Omental fat pad (tissue), 4 donors: ENCODE measurements at places on chromosomes 3 and 15. TPM values are rescaled to one million over a fixed set of nuclear protein-coding genes. Genes with fewer than 3 reads are reported as not detected.

DNA sequence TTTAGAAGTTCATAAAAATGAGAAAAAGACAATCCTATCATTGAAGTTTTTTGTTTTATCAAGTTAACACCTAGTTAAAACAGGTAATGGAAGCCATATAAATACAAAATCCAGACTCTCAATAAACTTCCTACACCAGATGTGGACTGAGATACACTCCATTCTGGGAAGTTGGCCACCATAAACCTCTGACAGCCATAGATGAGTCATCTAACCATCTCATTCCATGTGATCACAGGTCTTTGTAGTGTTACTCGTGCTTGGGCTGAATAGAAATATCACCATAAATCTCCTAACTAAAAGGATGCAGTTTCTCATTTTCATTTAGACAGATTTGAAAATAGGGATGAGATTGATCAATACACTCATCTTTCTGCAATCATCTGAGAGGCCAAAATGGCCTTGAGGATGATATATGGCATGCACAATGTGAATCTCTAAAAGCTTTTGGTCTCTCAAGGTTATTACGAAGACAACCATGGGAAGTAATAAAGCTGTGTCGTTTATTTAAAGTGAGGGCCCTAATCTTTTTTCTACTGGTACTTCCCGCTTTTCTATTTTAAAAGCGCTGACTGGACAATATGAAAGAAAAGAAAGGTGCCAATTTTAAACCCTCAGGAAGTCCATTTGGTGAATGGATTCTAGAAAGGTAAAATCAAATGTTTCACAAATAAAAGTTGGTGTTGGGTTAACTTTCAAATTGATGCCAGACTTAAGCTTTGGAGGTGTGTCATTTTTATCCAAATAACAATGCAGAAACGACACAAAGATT, 155.5 kb downstream of the POLR2M start:
- DNase-seq = no peak

TNIK gene
- 3.9 TPM for total RNA-seq

DNA sequence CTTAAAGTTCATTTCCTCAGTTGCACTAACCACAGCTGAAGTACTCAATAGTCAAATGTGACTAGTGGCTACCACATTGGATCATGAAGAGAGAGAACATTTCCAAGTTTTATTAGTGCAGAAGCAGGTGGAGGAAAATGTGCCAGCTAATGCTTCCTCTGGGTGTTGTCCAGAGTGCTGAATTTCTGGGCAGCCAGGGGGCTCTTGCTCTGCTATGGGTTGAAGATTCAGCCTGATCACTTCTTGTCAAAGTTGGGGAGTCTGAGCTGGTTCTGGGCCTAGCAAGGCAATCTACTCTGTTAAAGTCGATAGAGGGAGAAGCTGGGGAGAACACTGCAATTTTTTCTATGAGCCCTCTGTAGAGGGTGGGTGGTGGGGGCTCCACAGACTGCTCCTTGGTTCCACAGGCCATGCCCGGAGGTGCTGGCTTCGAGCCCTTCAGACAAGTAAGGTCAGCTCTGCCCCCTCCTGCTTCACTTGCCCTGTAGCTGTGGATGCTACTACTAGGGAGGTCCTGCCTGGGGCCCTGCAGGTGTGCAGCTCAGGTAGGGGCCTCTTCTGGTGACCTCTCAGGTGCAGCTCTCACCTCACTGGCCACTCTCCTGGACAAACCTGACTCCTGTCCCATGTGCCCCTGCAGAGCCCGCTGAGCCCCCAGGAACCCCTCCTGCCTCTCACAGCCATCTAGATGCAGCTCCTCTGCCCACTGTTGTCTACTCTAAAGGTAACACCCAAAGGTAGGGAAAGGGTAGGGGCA, 8.2 kb downstream of the ALG3 start:
- DNase-seq = no peak

DNA sequence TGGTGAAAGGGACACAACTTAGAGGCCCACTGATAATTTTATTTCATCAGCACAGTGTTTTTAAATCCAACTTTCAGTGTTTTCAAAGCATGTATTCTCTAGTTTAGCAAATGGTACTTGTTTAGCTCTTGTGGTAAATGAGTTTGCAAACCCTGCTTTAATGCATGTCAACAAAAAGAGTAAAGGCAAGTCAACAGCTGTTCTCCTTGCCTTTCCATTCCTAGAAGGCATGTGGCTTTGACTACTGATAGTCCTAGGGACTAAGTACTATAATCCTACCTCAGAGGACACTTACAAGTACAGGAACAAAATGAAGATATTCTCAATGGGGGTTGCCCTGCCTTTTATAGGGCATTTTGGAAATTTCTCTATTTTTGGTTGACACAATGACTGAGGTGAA, 13.1 kb downstream of the NPTN start:
- no peak for DNase-seq

- no peak for DNase-seq
Measured at GRCh38 chr3:61053781-61054496, 197.3 kb downstream of the FHIT start.

- DNase-seq = no peak
Measured at GRCh38 chr3:110577854-110578253, 493.8 kb upstream of the NECTIN3 start.

- DNase-seq = no peak
Measured at GRCh38 chr3:71244153-71244825, 339.2 kb downstream of the FOXP1 start.

RTP1 gene
- total RNA-seq = not detected

EPHB3 gene
- total RNA-seq = 0.79 TPM

GRCh38 chr3:9172851-9173321, 76.6 kb downstream of the SRGAP3 start:
- no peak for DNase-seq

- DNase-seq = no peak
Measured at GRCh38 chr15:81152799-81153198, 18.7 kb downstream of the CFAP161 start.

GRCh38 chr3:4821975-4822374, 157.3 kb upstream of the BHLHE40 start:
- no peak for DNase-seq

DNA sequence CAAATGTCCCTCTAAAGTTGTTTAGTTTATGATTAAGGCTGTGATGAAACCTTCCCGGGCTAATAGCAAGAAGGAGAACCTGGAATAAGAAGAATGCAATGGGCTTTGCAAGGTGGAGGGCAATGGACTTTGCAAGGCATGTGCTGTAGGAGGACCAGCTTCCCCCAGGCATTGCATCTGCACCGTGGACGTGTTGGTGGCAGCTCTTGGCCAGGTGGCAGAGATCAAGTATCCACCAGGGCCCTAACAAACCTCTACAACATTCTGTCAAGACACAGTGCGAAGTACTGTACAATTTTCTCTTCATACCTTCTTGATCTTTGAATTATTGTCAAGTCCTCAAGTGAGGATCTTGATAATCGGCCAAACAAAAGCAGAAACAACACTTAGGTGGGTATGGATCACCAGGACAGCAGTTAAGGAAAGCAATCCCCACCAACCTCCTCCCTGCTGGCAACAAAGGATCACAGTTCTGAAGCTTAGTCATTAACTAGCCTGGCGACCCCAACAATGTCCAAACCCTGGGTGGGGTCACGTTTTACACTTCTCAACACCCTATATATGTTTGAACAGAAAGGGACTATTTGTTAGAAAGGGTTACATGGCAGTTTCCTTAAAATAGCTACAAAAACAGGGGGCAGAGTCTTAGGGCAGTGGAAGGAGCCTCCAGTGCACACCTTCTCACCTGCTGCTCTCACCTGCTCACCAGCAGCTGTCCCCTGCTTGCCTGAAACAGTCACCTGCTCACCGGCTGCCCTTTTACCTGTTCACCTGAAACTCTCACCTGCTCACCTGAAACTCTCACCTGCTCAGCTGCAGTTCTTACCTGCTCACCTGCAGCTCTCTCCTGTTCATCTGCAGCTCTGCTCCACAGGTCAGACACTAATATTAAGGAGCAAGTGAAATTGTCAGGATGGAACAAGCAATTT, 137.9 kb upstream of the LIPC start:
- DNase-seq = no peak

EBLN2 gene
- total RNA-seq = 6.3 TPM

DNA sequence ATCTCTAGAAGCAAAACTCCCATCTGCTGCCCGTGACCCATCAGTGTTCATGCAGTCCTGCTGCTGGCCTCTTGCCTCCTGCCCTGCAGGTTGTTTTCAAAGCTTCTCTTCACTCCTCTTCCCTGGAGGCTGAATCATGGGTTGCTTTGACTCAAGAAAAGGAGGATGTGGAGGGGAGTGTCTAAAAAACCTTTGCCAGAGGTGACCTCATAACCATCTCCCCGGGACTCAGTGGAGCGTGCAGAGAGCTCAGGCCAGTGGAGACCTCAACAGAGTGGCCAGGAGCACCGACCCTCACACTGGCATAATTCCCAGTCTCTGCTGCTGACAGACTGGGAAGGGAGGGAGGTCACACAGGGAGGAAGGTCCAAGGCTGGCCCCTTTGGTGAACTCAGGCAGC, 60.9 kb upstream of the ITGA11 start:
- no peak for DNase-seq

DNA sequence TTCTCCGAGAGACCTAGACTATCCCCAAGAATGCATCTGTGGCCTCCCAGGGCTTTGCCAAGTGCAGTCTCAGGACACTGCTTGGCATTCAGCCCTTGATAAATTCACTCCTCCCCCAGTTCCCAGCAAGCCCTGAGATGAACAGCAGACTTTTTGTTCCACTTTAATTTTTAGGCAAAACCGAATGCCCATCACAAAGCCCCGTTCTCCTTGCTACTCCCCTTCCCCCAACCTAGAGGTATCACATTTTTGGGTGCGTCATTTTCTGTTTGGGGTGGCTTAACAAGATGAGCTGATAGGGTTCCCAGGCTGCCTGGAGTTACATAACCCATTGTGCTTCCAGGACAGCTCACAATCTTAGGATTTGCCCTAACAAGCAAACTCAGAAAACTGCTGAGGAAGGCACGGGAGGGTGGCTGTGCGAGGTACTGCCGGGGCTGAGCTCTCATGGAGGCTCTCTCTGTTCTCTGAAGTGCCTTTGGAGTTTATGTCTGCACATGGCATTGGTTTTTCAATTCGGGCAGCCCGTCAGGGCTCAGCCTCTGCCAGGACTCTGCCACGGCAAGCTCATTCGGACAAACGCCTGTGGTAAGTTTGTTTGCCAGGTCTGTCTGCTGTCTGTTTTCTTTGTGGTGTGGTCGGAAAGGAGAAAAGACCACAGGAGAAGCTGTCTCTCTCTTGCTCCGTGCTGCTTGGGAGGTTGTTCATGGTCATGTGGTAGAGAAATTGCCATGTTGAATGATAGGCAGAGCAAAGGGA, at the start of gene TRAK1:
Gene TRAK1, plus strand, starts transcription at position 385 of the 759 bp plus-strand sequence. Its CDS starts 113 bp downstream, at position 498.
- DNase-seq = no peak

GRCh38 chr3:177596248-177596815, 399.1 kb upstream of the TBL1XR1 start:
- no peak for DNase-seq

DNA sequence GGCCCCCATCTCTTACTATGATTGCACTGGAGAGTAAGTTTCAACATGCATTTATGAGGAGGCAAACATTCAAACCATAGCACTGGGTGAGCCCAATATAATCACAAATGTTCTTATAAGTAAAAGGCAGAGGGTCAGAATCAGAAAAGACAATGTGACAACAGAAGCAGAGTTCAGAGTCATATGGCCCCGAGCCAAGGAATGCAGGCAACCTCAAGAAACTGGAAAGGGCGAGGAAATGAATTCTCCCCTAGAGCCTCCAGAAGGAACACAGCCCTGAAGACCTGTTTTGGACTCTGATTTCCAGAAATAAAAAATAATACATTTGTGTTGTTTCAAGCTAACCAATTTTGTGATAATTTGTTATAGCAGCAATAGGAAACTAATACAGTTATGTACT, 81.3 kb upstream of the ABI3BP start:
- DNase-seq = no peak

ECT2 gene
- total RNA-seq = 7.0 TPM

DNA sequence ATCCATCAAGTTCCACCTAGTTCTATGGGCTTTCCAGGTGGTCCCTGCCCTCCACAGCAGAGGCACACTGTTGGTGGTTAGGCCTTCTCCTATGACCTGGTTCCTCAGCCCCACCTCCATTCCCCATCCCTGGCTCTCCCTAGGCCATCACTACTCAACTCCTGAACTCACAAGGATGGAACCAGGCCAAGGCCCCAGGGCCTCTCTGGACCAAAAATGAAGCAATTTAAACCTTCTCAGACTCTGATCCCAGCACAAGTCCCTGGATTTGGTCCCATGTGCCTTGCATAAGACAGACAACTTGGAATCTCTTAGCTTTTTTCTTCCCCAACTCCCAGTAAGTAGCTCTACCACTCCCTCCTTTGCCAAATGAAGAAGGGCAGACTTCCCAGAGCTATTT, 14.4 kb upstream of the ACAN start:
- no peak for DNase-seq

LIPH gene
- not detected for total RNA-seq

SPINT1 gene
- 0.95 TPM for total RNA-seq

- DNase-seq = peak; percentile 12
Measured at GRCh38 chr3:52434491-52435115, 10.3 kb downstream of the SEMA3G start.

- DNase-seq = no peak
Measured at GRCh38 chr15:70605606-70606410, 157.6 kb downstream of the UACA start.

- no peak for DNase-seq
Measured at GRCh38 chr3:178129109-178129508, 407.1 kb upstream of the KCNMB2 start.

IRAK2 gene
- total RNA-seq = 6.3 TPM

DNA sequence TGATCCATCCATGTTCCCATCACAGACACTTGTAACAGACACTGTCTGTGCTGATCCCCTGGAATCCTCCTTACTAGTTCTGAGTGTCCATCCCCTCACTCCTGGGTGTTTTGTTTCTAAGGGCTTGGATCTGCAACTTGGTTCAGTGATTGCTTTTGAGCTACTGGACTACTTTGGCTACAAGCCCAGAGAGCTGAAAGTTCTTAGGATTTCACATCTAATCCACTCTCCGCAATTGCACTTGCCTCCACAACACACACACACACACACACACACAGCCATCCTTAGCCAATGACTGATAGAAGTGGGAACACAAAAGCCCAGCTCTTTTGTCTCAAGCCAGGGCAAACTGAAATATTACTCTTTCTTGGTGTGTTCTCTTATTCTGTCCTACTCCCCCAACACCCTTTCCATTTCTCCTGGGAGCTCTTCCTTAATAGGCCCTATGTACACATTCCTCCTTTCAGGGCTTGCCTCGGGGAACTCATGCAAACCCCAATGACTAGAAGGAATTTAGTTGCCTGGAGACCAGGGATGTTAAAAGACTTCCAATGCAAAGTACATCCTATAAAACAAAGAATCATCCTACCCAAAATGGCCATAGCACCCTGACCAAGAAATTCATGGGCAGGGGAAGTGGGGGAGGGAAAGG, 206.1 kb upstream of the UBE2E2 start:
- DNase-seq = no peak

CASR gene
- not detected for total RNA-seq
